ENCODE measurements at places on chromosomes 16 and 17.
A peak's percentile ranks its signal among the peaks of the same experiment; 100 is the strongest.

- no peak for ATAC-seq
These were observed 5.2 kb upstream of the ATP6V0A1 start for GRCh38 chr17:42453439-42453838.

DNA sequence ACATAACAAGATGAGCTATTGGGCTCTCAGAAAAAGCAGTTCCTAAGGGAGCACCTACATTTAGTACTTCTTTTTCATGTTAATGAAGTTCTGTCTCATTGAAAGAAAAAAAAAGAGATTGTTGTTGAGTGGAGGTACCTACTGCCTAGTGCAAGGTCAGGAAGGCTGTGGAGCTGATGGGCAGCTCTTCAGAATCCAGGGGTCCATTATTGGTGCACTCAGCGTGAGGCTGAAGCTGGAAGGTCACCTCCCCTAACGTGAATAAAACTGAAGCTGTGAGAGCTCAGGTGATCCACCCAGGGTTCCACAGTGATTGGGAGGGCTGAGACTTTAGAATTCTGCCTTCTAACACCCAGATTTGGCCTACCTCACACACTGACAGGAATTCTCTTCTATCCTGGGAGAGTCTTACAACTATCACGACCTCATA is 153.9 kb upstream of the TBX2 start:
- ATAC-seq: no peak

DNA sequence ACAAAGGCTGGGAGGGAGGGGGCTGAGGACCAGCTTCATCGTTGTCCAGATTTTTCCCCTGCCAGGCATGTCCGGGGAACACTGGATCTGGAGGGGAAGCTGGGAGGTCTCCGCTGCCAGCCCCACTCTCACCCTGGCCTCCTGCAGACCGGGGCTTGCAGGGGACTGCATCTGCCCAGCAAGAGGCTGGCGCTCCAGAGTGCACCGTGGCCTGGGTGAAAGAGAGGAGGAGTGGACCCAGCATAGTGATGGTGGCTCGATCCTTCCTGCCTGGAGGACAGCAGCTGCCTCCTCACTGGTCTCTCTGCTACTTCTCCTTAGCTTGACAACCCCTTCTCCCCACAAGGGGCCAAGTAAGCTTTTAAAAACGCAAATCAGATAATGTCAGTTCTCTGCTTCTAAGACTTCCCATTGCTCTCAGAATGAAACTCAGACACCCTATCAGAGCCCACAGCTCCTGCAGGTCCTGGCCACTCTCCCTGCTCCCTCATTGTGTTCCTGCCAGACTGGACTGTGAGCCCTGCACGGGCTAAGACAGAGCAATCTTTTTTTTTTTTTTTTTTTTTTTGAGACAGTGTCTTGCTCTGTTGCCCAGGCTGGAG is 15.0 kb downstream of the CPNE2 start:
- no peak for ATAC-seq

- no peak for ATAC-seq
These were observed 84.5 kb downstream of the MRM3 start for GRCh38 chr17:866568-867103.

DNA sequence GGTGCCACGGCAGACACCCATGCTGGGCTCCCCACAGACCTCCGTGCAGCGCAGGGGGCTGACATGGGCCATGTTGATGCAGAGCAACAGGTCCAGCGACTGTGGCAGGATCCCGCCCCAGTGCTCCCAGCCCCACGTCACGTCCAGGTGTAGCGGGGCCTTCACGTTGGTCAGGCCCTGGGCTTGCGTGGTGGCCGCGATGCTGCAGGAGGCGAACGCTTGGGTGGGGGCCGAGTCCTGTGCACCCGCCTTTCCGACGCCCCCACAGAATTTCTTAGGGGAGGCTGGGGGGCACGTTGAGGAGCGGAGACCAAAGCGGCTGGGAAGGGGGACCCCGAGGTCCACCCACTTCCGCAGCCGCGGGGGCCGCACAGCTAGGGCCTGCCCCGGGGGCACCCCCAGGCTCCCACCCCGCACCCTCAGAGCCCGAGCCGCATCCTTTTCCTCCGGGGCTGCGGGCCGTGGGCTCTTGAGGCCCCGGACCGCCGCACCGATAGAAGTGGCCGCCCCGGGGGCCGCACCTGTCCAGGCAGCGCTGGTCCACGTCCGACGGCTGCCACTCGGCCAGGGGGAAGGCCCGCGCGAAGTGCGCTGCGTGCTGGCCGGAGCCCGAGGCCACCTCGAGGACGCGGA is 416 bp downstream of the METTL26 start:
- ATAC-seq: no peak

DNA sequence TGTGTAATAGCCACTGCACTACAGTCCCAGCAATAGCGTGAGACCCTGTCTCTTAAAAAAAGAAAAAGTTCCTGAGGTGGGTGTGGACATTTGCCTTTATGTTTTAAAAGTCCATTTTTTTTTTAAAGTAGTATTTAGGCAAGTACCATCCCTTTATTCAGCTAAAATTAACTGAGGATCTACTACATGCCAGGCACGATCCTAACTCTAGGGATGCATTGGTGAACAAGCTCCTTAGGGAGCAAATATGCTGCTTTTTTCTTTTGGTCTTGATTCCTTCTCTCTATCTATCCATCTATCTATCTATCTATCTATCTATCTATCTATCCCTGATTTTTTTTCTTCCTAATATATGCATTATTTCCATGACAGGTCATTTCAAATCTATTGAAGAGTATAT is 44.7 kb downstream of the CMTM3 start:
- no peak for ATAC-seq

- ATAC-seq: no peak
These were observed 18.6 kb upstream of the NDRG4 start for GRCh38 chr16:58481226-58481869.

DNA sequence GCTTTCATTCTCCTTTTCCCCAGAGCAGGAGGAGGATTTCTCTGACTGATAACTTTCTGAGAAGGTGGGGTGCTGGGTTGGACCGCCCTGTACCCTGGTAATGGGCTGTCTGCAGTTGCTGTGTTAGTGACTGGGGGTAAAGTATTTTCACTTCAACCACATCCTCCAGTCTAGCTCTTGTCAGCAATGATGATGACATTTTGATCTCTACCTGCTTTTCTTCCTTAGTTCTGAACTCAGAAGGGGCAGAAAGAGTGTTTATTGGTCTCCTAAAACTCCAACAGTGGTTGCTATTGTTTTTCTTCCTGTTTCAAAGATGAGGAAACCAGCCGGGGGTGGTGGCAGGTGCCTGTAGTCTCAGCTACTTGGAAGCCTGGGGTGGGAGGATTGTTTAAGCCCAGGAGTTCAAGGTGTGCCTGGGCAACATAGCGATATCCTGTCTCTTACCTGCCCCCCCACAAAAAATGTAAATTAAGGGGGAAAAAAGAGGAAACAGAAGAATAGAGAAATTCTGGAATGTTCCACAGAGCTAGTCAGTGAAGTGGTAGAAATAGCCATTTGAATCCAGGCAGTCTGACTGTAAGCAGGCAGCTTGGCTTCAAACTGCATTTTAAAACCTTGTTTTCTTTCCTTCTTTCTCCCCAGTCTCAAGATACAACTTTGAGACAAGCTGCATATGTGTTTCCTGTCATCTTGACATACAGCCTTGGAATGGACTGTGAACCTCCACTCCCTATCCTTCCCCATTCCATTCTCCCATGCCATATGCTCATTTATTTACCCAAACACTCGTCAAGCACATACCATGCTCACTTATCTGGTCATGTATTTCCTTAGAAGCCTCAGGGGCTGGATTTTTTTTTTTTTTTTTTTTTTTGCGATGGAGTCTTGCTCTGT is 3.3 kb upstream of the N4BP1 start:
- no peak for ATAC-seq

DNA sequence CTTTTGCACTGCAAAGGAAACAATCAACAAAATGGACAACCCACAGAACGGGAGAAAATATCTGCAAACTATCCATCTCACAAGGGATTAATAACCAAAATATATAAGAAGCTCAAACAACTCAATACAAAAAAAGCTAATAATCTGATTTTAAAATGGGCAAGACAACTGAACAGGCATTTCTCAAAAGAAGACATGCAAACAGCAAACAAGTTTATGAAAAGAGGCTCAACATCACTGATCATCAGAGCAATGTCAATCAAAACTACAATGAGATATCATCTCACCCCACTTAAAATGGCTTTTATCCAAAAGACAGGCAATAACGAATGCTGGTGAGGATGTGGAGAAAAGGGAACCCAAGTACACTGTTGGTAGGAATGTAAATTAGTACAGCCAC is 34.8 kb downstream of the SYNRG start:
- no peak for ATAC-seq

GRCh38 chr16:35637683-35638082 is 2178.3 kb downstream of the TP53TG3F start:
- ATAC-seq: no peak

- no peak for ATAC-seq
These were observed 727 bp upstream of the TENT4B start for GRCh38 chr16:50152351-50152806.

GRCh38 chr17:44776628-44777393 is 18.0 kb downstream of the ADAM11 start:
- ATAC-seq: no peak

GRCh38 chr17:74316220-74316619 is 9.8 kb upstream of the KIF19 start:
- no peak for ATAC-seq

GRCh38 chr17:10063730-10064241 is 134.6 kb downstream of the GAS7 start:
- ATAC-seq: peak; percentile 20

- ATAC-seq: no peak
These were observed 47.8 kb downstream of the CREBBP start for GRCh38 chr16:3832668-3833067.

GRCh38 chr17:52376137-52376536 is 217.6 kb upstream of the CA10 start:
- ATAC-seq: no peak

DNA sequence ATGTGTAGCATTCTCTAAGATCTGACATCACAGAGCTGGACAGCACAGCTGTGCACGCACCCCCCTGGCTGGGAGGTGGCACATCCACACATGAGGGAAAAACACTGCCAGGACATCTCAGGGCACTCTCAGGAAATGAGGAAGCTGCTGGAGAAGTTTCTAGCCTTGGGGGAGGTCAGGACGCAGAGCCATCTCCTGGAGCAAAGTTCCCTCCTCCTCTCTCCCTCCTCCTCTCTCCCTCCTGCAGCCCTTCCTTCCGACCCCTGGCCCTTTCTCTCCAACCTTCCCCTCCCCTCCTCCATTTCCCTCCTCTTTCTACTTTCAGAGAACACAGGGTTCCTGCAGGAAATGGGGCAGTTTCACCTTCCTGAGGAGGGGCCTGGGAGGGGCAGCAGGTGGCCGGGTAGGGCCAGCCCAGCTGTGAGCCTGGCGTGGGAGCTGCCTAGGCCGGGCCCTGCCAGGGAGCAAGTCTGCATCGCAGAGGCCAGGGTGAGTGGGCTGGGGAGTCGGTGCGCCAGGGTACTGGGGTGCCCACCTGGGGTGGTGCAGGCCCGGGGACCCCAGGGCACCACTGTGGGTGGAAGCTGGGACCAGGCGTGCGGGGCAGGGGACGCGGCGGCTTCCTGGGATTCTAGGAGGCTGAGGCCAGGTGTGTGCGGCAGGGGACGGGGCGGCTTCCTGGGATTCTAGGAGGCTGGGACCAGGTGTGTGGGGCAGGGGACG is at the start of gene DPEP1:
Gene DPEP1 (plus strand): TSS at position 412 of the 723 bp plus-strand sequence. CDS start 16,769 bp downstream, outside the sequence.
- peak; percentile 31 for ATAC-seq

GRCh38 chr17:45751466-45751865 is 32.7 kb upstream of the CRHR1 start:
- ATAC-seq: no peak

GRCh38 chr17:7250695-7251627 is 573 bp downstream of the CTDNEP1 start:
- ATAC-seq: peak; percentile 7

DNA sequence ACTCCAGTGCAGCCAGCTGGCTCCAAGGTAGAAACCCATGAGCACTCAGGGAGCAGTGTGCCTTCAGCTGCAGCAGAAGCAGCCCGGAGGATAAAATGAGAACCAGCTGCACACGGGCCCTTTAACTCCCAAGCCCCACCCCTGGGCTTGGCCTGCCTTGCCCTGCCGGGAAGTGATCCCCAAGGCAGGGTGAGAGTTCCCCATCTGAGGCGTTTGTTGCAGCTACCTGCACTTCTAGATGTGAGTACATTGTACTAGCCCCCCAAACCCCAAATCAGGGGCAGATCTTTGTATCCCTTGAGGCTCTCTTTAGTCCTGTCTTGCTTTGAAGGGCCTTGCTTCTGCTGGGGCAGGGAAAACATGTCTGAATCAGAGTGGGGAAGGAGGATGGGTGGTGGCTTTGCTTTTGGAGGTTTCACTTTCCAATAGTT is at the start of gene MVP:
Gene MVP (plus strand): TSS at position 192 of the 431 bp plus-strand sequence. CDS start 10,088 bp downstream, outside the sequence.
- peak; percentile 9 for ATAC-seq

DNA sequence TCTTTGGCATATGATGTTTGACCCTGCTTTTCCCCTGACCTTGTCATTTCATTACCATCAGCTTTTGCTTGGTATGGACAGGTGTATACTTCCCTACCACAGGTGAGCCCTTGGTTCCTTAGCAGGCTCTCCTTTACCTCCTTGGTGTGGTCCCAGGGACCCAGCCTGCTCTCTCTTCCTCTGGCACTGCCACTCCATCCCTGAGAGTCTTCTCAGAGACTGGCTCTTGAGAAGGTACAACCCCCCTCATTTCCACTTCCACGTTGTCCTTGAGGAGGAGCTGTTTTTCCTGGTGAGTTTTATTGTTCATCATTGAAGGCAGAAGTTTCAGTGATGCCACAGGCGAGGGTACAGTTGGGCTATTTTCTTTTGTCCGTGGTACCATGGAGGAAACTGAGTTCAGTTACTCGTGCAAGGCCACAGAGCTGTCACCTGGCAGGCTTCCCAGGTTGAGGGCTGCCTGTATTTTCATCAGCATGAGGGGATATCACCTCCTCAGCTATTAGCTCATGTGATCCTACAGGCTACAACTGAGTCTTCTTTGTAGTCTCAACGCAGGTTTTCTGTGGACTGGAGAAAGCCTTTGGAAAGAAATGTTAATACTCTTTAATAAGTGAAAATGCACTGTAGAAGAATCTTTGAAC is 52.3 kb downstream of the MSI2 start:
- ATAC-seq: no peak

- no peak for ATAC-seq
These were observed 178.4 kb downstream of the FTO start for GRCh38 chr16:53882310-53882709.

DNA sequence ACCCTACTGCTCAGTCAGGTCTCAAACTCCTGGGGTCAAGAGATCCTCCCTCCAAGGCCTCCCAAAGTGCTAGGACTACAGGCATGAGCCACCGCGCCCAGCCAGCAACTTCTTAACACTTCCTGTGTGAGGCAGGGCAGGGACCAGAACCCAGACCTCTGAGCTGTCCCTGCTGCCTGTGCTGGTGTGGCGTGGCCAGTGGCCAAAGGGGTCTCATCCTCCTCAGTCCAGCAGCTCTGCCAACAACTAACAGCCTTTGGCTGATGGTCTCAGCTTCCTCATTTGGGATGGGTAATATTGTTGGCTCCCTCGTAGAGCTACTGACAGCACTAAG is 1.4 kb upstream of the LLGL1 start:
- ATAC-seq: no peak

DNA sequence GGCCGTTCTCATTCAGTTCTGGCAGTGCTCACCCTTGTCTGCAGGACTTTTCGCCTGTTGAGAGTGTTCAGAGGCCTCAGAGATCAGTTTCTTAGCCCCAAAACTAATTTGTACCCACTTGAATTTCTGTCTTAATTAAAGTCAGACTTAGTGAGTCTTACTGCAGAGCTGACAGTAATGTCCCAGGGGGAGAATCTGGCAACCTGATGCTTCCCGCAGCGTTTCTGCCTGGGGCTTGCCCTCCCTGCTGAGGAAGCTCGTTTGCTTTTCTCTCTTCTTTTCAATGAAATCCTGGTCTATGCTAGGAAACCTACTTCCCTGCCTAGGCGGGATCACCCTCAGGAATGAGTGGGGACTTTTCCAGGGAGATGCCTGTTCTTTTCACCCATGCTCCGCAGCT is 25.3 kb downstream of the DBNDD1 start:
- ATAC-seq: no peak

Measured in gastroesophageal sphincter (tissue), 4 donors.